Dermis microvascular lymphatic vessel endothelial cell (primary cell): ENCODE measurements at places on chromosomes 16 and 17. TPM values are rescaled to one million over a fixed set of nuclear protein-coding genes. Genes with fewer than 3 reads are reported as not detected.

The NSRP1 gene
- total RNA-seq: 8.1 and 11.6 TPM in 2 replicates

The ANKRD40CL gene
- not detected in 2 replicates for total RNA-seq

The ACSM5 gene
- 1.3 and 5.6 TPM in 2 replicates for total RNA-seq

The KCNAB3 gene
- total RNA-seq: 0.13 and 0.26 TPM in 2 replicates

The GPRC5B gene
- total RNA-seq: 39.3 and 109 TPM in 2 replicates

The TBC1D3D gene
- total RNA-seq: 0.13 TPM in 1 of 2 replicates, not detected in the other

The RNF43 gene
- total RNA-seq: under 0.01 TPM in 1 of 2 replicates, not detected in the other

The SLC13A2 gene
- not detected in 2 replicates for total RNA-seq

The PRSS33 gene
- total RNA-seq: not detected in 2 replicates

The PRRT2 gene
- 0.25 TPM in 1 of 2 replicates, not detected in the other for total RNA-seq

The USH1G gene
- not detected in 2 replicates for total RNA-seq

The CBLN1 gene
- total RNA-seq: under 0.01 TPM in 1 of 2 replicates, not detected in the other

The SULT1A2 gene
- total RNA-seq: not detected in 2 replicates

The TMEM95 gene
- not detected in 2 replicates for total RNA-seq

The FAM83G gene
- total RNA-seq: 7.2 and 11.3 TPM in 2 replicates

The ANKS3 gene
- total RNA-seq: 9.0 and 15.0 TPM in 2 replicates
